ENCODE measurements at places on chromosomes 13 and 19.

GRCh38 chr19:21607449-21607848, 102.0 kb downstream of the ZNF429 start:
- DNase-seq = no peak

DNA sequence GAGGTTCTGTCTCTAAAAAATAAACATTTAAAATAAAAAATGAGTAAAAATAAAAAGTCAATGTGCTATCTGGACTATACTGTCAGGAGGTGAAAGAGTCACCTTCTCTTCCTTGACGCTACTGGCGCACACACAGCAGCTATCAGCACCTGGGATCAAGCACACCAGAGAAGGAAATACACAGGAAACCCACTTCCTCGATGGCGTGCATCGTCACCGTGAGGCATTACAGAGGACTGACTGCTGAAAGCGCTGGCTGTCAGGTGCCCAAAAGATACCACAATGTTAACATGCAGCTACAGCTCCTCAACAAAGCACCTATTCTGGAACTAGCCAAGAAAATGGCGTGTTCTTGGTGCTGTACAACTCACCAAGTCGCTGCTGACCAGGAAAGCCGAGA, 6.1 kb downstream of the SLC35E1 start:
- no peak for DNase-seq

- DNase-seq = no peak
Measured at GRCh38 chr13:109899748-109900147, 113.4 kb upstream of the IRS2 start.

DNA sequence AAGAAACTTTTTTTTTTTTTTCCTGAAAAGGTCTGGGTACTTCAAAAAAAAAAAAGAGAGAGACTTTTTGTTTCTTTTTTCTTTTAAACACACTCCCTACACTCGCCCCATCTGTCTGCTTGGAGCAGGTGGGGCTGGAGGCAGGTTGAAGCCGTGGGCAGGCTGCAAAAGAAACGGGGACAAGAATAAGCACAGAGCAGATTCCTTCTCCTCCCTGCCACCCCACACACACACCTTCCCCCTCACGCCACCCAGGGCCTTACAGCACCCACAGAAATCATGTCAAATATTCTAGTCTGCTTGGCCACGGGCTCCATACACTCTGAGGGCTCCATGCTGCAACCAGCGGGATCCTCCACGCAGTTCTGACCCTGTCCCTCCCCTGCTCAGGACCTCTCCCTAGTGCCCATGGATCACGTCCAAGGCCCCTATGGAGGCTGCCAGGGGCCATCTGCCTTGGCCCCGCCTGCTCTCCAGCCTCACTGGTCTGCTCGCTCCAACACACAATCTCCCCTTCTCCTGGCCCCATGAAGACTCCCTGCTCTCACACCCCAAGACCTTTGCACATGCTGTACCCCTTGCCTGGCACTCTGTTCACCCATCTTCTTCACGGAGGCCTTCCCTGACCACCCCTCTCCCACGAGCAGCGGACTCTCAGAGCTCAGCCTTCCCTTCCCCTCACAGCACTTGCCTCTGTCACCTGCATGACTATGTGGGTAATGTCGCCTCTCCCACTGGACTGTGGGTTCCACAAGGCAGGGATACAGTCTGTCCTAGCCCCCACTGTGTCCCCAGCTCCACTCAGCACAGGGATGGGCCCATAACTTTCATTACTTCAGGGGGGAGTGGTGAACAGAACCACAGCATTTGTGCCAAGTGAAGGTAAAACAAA, 11.4 kb downstream of the AKT2 start:
- DNase-seq = no peak

DNA sequence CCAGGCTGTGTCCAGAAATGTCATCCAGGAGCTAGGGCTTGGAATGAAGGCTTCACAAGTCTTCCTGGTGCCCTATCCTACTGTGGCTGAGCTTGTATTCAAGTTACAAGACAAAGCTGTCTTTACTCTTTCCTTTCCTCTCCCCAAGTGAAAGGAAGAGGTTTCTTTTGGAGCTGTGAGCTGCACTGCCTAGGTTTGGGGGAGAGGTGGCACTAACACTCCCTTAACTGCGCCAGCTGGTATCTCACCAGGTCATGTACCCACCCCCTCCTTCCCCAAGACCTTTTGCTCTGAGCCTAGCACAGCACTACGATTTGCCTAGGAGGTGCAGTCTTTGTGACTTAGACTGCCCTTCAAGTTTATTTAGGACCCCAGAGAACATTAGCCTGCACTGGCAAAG, 2053.6 kb upstream of the PRR20A start:
- no peak for DNase-seq

- DNase-seq = no peak
Measured at GRCh38 chr13:104597546-104598180, 1531.4 kb upstream of the SLC10A2 start.

GRCh38 chr13:52994051-52994450, 34.6 kb upstream of the OLFM4 start:
- DNase-seq = no peak

- DNase-seq = no peak
Measured at GRCh38 chr13:113732176-113732960, 26.7 kb upstream of the TMEM255B start.

DNA sequence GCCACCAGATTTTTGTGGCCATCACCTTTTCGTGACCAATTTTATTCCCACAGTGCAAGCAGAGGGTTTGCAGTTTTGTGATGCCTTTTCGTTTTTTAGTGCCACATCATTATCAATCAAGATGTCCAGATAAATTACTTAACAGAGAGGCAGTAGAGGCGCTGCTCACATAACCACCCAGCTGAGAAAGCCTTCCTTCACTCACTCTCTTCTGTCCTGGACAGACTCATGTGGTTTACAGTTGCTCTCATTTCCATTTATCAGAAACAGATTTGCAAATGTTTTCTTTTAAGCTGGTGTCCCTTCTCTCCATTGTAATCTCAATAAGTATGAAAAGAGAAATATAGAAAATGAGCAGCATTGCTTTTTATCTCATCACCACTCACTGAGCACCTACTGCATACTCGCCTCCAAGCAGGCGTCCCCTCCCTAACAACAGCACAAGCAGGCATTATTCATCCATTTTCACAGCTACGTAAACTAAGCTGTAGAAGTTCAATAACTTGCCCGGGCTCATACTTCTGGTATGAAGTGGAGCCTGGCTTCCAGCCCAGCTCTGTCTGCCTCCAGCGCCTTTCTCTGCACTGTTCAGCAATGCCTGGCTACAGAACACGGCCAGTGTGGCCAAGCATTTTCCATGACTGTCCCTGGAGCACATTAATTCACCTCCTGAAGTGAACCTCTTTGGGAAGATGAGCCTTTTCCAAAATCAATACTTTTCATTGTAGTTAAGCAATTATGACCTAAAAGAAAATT, 34.6 kb upstream of the KATNAL1 start:
- peak; percentile 2 for DNase-seq

GRCh38 chr13:92984151-92984550, 242.5 kb upstream of the GPC6 start:
- no peak for DNase-seq

DNA sequence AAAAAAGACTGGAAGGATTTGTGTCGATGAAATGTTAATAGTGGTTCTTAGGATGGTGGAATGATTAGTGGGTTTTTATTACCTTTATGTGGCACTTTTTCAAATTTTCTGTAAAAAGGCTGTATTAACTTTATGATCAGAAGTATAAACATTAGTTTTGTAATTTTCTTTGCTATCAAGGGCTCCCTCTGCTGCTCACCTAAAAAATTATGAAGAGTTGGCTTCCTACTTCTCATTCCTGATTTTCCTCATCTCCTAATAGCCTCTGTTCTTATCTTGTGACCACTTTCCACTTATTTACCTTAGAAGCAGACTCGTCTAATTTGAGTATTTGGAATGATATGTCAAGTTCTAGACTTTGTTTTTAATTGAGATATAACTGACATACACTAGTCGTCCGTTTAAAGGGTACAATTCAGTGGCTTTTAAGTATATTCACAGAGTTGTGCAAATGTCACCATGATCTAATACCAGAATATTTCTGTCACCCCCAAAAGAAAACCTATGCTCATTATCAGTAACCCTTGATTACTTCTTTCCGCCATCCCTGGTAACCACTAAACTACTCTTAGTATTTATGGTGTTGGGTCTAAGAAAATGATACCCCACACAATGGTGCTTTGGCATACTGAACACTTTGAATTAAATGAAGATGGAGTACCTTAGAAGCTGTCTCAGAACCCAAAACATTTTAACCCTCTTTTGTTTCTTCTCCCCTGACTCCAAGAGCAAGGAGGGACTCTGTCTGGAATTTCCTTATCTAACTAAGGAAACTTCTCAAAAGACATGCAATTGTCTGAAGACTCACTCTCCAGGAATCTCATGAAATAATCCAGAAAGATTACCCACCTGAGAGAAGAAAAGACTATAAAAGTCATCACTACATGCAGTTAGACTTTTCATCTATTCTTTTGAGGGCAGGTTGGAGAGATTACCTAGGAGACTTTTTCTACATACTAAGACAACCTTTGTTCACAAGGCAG, 311.3 kb downstream of the DLEU7 start:
- DNase-seq = no peak

- no peak for DNase-seq
Measured at GRCh38 chr19:18046059-18046718, 38.2 kb downstream of the ARRDC2 start.

DNA sequence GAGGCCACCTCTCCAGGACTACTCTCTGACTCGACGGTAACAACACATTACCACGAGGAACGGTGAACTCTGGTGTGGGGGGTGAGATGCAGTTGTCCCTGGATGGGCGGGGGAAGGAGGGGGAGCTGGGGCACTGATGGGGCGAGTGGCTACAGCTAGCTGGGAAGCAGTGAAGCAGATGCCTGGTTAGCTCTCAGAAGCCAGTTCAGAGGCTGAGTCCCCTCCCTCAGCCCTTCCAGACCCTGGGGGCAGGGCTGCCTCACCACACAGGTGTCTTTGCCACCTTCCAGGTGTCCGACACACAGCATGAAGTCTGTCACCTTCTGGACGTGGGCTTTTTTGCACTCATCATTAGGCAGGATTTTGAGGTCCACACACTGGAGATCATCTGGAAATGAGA, 4.0 kb downstream of the KLK1 start:
- DNase-seq = no peak

- DNase-seq = no peak
Measured at GRCh38 chr13:51638216-51638871, 54.1 kb downstream of the WDFY2 start.

- no peak for DNase-seq
Measured at GRCh38 chr19:19820774-19821320, 703 bp downstream of the ZNF506 start.

- DNase-seq = no peak
Measured at GRCh38 chr13:21055511-21056045, 5.8 kb downstream of the LATS2 start.

GRCh38 chr13:21608961-21609360, 5.0 kb upstream of the MICU2 start:
- DNase-seq = no peak

DNA sequence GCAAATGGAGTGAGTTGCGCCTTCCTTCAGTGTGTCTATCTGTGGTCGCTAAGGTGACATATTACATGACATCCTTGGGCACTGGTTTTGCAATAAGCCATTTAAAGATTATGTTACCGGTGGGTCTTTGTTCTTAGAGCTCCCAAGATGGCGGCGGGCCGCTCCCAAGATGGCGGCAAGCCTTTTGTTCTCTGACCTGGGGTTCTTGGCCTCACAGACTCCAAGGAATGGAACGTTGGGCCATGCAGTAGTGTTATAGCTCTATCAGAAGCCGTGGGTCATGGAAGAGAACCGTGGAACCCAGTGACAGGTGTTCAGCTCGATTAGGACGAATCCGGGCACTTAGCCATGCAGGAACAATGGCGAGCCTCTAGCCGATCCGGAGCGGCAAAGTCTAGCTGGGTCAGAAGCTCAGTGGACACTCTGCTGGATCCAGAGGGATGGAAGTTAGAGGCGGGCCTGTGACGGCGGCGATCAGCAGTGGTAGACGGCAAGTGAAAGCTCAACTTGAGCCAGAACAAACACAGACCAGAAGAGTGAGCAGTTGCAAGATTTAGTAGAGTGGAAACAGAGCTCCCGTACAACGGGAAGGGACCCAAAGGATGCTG, 188.6 kb downstream of the TEX29 start:
- peak; percentile 83 for DNase-seq

- peak; percentile 56 for DNase-seq
Measured at GRCh38 chr13:52011632-52012511, at the start of gene ALG11. TSS of gene ALG11 (plus strand) at chr13:52012398. CDS start at chr13:52012419, 21 bp downstream.

- DNase-seq = no peak
Measured at GRCh38 chr13:43346427-43346826, 323.0 kb downstream of the DNAJC15 start.

DNA sequence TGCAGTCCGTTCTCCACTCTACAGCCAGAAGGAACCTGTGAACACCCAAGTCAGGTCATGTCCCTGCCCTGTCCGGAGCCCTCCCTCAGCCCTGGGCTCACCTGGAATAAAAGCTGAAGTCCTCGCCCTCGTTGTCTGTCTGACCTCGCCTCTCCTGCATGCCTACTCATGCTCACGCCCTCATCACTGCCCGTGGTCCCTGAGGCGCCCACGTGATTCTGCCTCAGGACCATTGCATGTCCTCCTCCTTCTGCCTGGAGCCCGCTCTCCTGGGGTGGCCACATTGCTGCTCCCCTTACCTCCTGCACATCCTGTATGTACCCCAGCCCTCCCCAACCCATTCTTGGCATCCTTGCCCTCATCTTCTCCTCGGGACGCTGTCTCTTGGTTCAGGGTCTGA, 42.2 kb downstream of the BICRA start:
- DNase-seq = no peak

DNA sequence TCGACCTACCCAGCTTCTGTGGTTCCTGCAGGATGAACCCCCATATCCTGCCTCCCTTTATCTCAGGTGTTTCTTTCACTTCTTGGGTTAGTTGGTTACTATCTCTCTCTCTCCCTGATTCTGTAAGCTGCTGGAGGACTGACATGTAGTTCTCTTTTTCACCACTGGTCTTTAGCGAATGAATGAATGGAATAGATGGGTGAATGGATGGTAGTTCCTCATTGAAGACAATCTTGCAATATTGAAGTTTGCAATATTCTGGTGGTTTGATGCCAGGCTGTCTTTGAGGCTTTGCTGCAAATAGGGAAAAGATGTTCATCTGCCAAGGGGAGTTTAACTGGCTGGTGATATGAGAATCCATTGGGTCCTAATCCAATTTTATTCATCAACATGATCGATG, 120.2 kb downstream of the UBL3 start:
- no peak for DNase-seq

DNA sequence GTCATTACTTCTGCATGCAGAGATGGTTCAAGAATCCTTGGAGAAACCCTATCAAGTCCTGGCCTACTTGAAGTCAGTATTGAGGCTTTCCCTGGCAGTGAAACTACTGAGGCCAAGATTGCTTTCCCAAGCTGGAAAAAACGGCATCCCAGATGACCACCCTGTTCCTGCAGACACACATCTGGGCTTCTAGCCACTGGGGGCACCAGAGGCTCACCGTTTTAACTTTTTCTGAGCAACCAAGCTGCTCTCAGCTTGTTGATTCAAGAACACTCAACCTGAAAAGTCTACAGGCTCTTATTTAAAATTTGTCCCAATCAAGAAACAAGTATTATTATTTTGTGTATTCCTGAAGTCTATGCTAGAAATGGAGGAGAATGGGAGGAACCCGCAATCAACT, 66.6 kb downstream of the SPRYD7 start:
- no peak for DNase-seq

- DNase-seq = no peak
Measured at GRCh38 chr19:11506967-11507366, 1.3 kb upstream of the ZNF653 start.

GRCh38 chr13:83634601-83635000, 247.7 kb downstream of the SLITRK1 start:
- no peak for DNase-seq

GRCh38 chr19:1250437-1251260, 2.3 kb downstream of the MIDN start:
- DNase-seq = no peak

GRCh38 chr13:95327190-95327589, 25.9 kb upstream of the ABCC4 start:
- DNase-seq = no peak
